Activated CD4-positive, alpha-beta T cell treated with anti-CD3 and anti-CD28 coated beads, Interleukin-2, amount 50 U/mL, for 24 hours (primary cell): ENCODE measurements at places on chromosomes 7 and 10.

DNA sequence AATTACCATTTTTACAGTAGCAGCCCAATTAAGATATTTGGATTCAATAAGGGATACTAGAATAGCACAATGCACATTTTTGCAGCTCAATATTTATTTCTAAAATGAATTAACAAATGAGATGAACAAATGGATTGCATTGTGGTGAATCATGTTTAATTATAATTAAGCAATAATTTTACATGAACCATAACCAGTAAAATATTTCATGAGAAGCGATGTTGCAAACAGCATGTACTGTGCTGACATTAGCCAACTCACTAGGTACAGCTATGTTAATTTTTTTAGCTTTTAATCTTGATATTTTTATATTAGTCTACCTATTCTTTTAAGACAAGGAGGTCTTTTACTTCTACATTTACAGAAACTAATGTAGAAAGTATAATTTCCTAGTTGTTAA lies 399.1 kb upstream of the AKR1E2 start:
- DNase-seq = no peak

DNA sequence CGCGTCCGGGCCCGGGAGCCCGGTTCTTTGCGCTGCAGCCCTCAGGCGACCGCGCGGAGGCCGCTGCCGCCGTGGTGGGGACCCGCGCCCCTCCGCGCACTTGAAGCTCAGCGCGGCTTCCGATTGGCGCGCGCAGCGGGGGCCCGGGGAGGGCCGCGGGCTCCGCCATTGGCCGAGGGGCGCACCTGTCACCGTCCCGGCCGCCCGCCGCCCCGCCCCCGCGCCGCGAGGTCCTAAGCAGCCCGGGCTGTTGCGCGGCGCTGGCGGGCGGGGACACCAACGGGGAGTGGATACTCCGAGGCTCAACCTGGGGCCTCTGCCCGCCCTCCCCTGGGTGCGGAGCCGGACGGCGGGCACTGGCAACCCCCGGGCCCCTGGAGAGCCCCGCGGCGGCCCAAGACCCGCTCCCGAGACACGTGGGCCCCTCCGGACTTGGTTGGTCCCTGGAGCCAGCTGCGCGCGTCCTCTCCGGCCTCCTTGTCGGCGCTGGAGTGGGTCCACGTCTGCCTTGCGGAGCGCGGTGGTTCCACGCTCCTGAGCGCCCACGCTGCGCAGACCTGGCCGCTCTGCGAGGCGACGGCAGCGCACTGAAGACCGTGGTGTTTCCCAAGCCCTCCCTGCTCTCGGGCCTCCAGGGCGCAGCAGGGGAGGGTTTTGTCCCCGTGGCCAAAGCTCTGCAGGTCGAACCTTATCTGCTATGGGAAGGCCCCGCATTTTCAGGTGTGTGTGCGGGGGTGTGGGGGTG lies at the start of gene MNX1:
Gene MNX1 (minus strand): TSS at position 76 of the 745 bp plus-strand sequence. CDS start 313 bp downstream, outside the sequence.
- no peak for DNase-seq

DNA sequence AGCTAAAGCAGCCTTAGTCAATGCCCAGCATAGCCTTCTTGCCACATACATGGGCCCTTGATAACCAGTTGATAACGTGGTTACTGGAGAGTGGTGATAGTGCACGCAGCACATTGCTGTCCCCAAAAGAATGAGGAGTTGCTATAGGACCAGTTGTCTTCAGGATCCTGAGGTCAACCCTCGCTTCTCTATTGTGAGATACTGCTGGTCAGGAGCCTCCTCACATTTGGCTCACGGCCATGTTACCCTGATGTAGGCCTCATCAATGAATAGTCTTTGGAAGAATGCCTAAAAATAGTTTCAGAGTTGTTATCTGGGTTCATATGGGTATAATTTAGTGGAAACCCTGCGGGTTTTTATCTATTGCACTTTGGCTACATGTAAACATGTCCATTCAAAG lies 230.7 kb downstream of the VTI1A start:
- DNase-seq = no peak

GRCh38 chr10:34748767-34749166 lies 66.3 kb downstream of the PARD3 start:
- DNase-seq = no peak

DNA sequence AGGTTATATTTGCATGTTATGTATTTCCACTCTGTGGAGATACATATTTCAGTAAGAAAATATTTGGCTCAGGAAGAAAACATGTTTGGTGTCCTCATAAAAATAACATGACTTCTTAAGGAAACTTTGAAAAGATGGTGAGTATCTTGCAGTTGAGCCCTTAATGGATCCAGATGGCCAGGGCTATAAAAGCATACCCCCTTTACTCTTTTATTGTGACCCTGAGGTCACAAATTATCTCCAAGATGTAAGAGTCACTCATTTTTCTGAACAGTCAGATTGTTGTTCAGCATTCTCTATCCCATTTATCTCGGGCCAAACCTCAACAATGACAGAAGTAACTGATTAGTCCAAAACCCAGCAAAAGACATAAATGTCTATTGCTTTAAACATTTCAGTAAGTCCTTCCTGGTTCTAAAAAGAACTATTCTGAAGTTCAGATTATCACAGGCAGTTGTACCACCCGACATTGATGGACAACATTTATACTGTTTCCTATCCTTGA lies 539.4 kb downstream of the PARD3 start:
- no peak for DNase-seq

GRCh38 chr7:35019801-35020200 lies 17.5 kb downstream of the DPY19L1 start:
- no peak for DNase-seq

GRCh38 chr10:31466313-31466712 lies 147.3 kb downstream of the ZEB1 start:
- no peak for DNase-seq

DNA sequence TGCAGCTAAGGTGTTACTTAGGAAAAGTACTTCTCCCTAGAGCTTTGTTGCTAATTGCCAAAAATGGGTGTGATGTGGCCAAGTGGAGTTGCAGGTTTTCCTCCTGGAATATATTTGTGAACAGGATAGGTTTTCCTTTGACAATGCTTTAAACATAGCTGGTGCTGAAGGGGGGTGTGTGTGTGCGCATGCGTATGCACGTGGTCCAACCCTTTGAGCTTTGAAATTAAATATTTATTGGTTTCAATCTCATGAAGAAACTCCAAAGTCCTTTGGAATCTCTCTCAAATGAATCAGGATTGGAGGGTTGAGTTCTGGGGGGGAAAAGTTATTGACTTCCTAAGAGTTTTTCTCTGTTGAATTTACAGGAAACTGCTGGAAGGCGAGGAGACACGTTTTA lies 11.1 kb downstream of the INA start:
- DNase-seq = no peak

GRCh38 chr10:33676606-33677339 lies 342.3 kb upstream of the NRP1 start:
- no peak for DNase-seq

- DNase-seq = no peak
Measured at GRCh38 chr10:100506596-100507356, 12.9 kb downstream of the SEC31B start.

DNA sequence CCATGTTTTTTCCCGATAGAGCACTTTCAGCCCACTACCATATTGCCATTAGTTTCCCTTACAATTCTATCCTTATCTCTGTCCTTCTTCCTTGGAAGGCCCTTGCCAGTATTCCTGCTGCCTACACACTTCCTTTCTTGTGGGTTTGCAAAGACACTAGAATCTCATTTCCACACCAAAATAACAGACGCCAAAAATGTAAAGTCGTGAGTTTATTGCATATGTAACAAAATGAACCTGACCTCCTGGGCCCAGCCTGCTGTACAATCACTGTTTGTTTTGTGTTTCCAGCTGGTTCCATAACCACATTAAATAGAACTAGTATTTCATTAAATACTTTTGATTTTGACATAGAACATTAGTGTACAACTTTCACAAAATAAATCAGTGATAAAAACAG lies 116.7 kb downstream of the SMURF1 start:
- no peak for DNase-seq

DNA sequence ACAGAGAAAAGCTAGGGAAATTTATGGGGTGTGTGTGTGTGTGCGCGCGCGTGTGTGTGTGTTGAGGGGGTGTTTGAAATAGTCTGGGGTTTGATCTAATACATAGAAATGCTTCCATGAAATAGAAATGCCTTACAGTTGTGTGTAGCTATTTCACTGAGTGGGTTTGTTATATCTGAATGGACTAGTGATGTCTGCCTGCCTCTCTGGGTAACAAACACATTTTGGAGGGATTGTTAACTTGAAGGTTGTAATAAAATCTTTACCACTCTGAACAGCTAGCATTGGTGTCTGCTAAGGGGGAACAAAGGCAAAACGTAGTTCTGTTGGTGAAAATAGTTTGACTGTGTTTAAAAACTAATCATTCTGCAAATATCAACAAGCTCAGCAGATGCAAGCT lies 509.3 kb downstream of the LRMDA start:
- no peak for DNase-seq

GRCh38 chr7:10308276-10308675 lies 665.4 kb upstream of the PHF14 start:
- no peak for DNase-seq

DNA sequence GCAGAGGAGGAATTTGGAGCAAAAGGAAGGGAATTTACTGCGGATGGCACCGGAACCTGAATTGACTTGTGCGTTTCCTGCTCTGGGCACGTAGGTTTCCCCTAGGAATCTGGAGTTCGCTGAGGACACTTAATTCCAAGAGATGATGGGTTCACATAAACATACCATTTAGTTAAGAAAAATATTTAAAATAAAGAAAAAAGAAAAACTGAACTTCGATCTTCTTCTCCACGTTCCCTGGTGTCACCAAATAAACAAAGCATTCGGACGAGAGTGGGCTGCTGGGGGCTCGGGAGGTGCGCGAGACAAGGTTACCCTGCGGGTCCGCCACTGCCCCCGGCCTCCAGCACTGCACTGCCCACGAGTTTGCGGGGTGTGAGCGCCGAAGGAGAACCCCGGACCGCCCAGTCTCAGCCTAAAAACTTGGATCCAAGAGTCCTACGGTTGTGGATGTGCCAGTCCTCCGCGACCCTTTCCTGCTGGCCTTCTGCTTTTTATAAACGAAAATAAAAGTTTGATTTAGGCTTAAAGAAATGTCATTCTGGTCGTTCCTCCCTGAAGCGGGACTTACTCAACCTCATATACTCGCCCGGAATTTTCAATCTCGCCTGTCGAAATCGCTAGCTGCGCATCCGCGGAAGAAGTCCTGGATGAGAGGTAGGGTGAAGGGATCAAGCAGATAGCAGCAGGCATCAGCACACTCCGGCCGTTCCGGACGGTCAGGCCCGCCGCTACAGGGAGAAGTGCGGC lies 30.3 kb downstream of the SKIDA1 start:
- no peak for DNase-seq

DNA sequence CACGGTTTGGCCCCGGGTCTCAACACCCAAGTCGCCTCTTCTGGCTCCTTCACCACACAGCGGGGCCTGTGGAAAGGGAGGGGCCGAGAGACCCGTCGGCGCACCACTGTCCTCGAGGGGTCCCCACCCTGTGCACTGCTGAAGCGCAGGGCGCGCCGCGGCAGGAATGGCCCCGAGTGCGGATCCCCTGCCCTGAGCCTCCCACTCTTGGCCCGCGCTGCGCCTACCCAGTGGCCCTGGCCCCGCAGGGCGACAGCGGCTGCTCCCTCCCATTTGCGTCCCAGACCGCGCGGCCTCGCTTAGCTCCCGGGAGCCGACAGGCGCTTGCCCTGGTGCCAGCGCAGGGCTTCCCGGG lies 2.1 kb upstream of the SFMBT2 start:
- DNase-seq = no peak

DNA sequence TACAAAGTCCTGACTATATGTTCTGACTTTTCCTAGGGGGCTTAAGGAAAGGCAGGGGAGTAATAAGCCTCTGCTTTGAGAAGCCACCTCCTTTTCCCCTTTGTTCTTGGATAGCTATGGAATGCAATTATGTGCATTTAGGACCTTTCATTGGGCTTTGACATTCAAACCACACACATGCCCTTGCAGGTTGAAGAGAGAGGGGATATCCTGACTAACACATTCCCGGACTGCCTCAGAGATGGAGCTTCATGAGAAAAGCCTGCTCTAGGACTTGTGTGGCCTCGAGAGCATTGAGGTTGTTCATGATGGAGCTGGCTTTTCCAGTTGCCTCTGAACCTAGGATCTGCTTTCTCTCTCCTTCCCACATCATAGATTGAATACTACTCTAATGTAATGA lies 694.5 kb downstream of the LRMDA start:
- no peak for DNase-seq

- no peak for DNase-seq
Measured at GRCh38 chr7:46079421-46079820, 158.3 kb upstream of the IGFBP3 start.

GRCh38 chr7:50349963-50350944 lies 45.7 kb downstream of the IKZF1 start:
- DNase-seq = peak; percentile 65

DNA sequence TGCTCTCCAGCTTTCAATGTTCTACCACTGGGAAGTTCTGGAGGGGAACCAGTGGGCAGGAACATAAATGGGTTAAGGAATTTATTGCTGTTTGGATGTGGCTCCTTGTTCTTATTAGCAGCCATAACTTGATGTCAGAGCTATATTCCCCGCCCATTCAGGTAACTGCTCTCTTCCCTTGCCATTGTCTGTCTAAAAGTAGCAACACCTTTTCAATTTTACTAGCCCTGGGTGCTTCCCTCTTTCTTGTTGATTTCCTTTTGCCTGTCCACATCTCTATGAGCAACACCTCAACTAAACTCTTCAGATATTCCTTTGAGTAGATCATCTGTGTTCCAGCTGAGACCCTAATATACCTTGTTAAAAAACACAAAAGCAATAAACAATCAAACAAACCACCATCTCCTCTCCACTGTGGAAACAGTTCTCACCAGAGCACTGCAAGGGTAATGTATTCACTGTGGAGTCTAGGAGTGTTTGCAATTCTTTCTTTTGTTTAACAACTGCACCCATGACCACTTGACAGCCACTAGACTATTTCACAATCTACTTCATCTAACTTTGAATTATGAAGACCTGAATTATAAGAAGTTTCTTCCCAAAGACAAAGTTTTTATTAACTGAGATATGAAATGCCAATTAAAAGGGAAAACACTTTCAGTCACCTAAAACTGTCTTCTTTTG lies 436.7 kb downstream of the IPMK start:
- no peak for DNase-seq

DNA sequence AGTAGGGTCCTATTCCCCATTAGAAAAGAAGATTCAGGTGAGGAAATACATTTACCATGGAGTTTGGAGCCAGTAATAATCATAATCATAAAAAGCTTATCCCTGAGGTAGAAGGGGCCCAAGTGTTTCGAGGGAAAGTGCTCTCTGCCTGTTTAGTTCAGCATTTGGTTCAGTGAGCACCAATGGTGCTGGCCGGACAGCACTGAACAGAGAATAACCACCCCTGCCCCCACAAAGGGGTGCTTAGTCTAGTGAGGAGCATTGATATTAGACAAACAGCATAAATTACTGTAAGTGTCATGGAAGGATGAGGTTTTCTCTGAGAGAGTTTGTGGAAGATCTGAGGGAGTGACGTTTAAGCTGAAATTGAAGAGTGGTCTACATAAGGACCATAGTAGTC lies 21.6 kb upstream of the ATE1 start:
- DNase-seq = no peak

GRCh38 chr7:18201350-18201749 lies 173.7 kb upstream of the PRPS1L1 start:
- no peak for DNase-seq
